Stimulated activated CD8-positive, alpha-beta memory T cell treated with anti-CD3 and anti-CD28 coated beads, Interleukin-4, amount 100 ng/mL, for 1 hour (primary cell): ENCODE measurements at places on chromosomes 2 and 18.

DNA sequence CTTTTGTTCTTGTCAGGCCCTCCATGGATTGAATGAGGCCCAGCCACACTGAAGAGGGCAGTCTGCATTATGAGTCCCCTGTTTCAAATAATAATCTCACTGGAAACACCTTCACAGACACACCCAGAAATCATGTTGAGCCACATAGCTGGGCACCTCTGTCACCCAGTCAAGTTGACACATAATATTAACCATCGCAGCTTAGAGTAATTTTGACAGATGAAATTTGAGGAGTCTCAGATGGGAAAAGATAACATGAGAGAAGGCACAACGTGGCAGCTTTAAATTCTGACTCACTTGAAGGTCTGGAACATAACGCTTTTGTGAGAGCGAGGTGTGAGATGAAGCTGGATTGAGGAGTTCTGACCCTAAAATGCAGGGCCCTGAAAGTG lies 70.9 kb upstream of the TMEM87B start:
- DNase-seq: no peak

GRCh38 chr2:48519593-48519992 lies 10.4 kb upstream of the STON1 start:
- no peak for DNase-seq

DNA sequence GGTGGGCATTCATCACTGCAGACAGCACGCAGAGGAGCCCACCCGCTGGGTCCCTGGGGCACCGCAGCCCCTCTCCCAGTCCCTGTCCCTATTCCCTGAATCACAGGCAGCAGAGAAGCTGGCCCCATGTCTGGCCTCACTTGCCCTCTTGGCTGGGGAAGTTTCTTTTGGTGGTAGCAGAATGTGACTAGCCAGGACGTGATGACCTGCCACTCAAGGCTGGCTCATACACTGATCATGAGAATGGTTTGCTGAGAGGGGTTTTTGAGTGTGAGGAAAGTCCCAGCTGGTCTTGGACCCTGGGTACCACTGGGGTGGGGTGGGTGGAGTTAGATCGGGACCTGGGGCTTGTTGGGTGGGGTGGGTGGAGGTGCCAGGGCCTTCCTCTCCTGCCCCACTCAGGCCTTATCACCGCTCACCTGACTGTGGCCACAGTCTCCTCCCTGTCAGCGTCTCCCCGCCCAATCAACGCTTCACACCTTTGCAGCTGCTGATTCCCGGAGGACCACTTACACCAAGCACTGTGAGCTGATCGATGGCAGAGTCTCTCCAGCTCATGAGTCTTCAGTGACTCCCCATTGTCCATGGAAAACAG lies 28.9 kb upstream of the FOSL2 start:
- no peak for DNase-seq

DNA sequence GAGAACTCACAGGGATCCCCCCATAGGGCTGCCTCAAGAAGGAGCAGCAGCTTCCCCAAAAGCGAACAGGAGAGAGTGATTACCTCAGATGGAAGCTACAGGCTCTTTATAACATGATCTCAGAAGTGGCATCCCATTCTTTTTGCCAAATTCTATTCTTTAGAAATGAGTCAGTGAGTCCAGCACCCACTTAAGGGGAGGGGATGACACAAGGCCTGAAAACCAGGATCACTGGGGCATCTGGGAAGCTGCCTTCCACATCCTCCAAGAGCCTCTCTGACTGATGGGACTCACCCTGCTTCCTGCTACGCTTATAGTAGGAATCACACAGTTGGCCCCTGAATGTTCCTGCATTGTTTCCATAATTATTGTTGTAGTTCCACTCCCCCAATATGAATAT lies 96.5 kb downstream of the MAPK4 start:
- DNase-seq: no peak

- DNase-seq: no peak
These were observed 82.0 kb downstream of the DCDC2C start for GRCh38 chr2:3785220-3785889.

DNA sequence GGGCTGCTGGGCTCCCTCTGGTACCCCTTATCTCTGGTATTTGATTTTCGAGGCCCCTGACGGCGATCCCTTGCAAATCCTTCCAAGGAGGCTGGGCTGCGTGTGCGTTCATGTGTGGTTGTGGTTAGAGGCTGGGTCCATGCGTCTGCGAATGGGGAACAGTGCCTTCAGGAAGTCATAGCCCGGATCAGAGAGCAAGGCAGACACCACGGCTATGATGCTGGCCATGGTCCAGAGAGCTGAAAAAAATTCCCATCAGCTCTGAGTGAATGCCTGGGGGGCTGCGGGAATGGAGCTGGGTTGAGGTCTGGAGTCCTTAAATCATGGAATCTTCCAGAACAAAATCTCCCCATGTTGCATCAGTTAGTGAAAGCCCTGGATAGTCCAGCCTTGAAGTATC lies 145.5 kb downstream of the ACKR3 start:
- DNase-seq: no peak

- no peak for DNase-seq
These were observed 63.8 kb upstream of the RTN4 start for GRCh38 chr2:55114082-55114481.

GRCh38 chr2:198098918-198099317 lies 294.5 kb downstream of the PLCL1 start:
- DNase-seq: no peak

GRCh38 chr2:63553049-63553448 lies 35.2 kb downstream of the WDPCP start:
- no peak for DNase-seq

DNA sequence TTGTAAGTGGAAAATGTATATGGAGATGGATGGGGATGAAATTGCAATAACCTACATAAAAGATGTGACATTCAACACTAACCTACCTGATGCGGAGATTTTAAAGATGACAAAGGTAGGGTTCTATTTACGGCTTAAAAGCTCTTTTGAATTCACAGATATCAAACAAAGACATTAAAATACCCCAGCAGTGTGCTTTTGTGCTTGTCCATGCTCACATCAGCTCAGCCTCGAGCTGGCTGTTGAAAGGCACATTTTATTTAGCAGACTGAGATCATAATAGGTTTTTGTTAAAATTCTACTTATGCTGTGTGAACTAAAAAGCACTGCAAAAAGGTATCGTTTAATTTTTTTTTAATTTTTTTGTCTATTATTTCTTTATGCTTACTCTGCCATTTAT lies 96.0 kb upstream of the CDCA7 start:
- no peak for DNase-seq

DNA sequence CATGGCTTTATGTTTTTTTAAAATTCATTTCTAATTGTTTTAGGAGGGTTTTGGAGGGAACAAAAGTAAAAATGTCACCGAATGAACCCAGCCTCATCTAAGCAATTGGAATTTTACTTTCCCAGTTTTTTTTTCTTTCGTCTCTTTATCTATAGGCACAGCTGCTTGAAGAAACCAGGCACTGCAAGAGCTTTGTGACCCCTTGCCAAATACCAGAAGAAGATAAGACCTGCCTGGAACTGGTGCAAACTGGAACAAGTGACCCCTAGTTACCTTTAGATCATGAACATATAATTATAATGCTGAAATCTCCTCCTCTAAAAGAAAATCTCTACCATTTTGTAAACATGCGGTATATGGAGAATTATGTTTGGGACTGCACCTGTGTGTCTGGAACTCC lies 100.9 kb downstream of the TSN start:
- DNase-seq: no peak

DNA sequence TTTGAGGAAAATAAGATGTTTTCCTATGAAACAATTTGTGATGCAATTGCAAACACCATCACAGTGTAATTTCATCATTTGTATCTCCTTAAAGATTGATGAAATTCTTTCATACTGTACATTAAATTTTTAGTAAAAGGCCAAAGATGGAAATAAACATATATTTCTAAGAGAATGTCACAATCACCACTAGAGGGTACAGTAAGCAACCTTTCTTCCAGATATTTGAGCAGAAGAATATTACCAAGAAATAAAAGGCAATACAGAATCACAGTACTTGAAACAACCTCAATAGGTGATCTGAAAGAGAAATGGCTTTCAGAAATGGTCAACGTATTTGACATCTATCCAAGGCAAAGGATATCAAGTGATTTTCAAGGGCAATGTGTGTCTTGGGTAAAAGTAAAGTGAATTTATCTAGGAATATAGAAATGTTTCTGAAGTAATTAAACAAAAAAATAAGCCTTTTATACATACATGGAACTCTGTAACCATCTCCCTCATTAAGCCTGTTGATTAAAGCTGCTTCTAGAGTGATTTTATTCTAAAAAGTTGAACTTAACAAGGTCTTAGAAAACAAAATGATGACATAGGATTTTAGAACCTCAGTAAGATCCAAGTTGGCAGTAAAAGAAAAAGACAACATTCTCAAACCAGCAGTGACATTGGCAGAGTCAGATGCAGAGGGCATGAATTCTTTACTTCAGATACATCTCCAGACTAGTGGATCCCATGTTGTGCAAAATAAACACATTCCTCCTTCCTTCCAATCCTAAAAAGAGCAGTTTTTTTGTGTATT lies 90.3 kb upstream of the SESTD1 start:
- DNase-seq: no peak

DNA sequence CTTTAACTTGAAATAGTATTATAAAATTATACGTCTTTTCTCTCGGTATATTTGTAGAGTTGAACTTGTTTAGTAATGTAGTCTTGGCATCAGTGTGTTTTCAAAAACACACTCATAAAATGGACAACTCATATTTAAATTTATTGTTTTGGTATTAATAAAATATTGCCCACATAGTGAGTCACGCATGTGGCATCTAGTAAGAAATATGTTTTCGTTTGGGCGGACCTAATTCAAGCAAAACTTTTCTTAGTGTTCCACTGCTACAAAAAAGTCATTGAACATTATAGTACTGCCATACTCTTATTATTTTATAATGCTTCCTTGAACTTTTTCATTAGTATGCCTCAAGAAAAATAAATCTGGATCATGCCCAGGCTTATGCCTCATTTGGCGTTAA lies 31.1 kb upstream of the FAM237A start:
- no peak for DNase-seq

DNA sequence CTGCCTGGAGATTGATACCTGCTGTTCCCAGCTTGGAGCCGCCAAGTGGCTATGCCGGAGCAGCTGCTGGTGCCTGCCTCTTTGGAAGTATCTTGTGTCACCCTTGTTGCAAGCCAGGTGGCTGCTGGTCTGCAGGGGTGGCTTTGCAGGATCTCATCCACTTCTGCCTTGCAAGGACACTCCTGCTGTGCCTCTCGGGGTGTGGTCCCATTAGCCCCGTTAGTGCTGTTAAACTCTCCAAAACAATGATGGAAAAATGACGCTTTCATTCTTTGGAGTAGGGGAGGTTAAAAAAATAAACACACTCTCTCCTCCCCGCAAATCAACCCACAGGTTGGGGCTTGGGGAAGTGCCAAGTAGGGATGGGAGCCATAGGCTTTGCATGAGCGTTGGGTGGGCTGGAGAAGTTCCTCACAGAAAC lies 352.8 kb downstream of the RNF144A start:
- DNase-seq: no peak

DNA sequence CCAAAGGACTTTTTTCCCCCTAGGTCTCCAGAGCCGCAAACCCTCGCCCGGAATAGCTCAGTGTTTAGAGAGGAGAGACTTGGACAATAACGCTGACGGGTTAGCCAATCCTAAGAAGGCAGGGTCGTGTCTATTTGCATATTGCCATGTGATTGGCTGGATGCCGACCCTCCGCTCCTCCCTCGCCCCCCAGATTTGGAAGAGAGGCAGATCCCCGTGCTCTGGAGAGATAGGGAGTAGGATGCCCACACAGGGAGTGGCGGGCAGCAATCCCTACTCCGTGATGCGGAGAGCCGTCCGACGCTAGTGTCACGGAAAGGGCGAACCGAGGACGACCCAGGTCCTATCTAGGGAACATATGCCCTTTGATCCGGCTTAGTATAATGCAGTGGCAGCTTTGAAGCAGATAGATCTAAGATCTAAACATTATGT lies 1.4 kb downstream of the WNT6 start:
- DNase-seq: no peak

DNA sequence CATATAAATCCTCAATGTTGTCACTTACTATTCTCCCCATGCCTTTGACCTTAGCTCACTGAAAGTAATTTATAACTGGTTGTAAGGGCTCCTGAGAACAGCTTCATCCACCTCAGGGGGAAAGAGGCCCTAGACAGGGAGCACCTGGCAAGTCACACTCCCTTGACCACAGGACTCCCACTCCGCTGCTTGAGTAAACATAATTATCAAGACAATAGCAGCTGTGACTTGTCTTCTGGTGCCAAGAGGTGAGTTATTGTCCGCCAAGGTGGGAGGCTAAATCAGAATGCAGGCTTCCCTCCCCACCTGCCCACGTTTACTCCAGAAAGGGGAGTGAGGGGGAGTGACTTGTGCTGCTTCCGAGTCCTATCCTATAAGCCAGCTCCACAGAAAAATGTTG lies 230.6 kb upstream of the LRATD1 start:
- DNase-seq: no peak

- DNase-seq: no peak
These were observed 137.0 kb downstream of the AGAP1 start for GRCh38 chr2:235630718-235631296.

GRCh38 chr2:197919487-197919886 lies 115.1 kb downstream of the PLCL1 start:
- no peak for DNase-seq

- DNase-seq: no peak
These were observed 1201.8 kb upstream of the CDH2 start for GRCh38 chr18:29378651-29379136.

- DNase-seq: no peak
These were observed 606 bp downstream of the OTOF start for GRCh38 chr2:26477126-26477910.

- DNase-seq: no peak
These were observed 827.0 kb downstream of the BCL11A start for GRCh38 chr2:59726228-59727120.

DNA sequence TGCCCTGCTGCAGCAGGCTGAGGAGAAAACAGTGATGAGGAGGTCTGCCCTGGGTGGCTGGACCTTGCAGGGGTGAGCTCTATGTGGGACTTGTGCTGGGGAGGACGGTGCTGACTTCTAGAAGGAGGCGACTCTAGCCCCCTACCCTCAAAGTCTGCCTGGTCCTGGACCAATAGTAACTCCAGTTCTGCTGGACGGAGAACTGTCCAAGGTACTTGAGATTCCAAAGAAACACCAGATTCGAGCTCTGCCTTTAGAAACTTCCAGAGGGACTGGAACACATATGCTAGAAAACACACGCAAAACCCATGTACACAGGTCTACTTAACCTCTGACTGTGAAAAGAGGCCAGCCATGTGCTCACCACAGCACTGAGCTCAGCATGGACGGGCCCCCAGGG lies 260.6 kb downstream of the TWIST2 start:
- no peak for DNase-seq

GRCh38 chr18:33729556-33729955 lies 151.5 kb downstream of the ASXL3 start:
- DNase-seq: no peak

DNA sequence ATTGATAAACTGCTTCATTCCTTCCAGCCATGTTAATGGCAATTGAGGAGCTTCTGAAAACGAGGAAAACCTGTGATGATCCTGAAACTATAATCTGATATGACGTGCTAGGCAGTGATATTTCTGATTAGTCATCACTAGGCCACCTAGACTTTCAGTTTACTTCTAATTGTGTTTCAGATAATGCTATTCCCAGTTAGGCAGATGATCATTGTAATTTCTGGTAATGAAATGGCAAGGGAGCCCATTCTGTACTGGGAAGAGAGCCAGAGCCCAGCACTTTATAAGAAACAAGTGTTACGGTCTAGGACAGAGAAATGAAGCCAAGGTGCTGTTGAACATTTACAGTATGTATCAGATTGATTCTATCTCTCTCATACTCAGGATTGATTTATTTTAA lies 106.2 kb downstream of the CPO start:
- no peak for DNase-seq

GRCh38 chr18:46418663-46419260 lies 238.3 kb downstream of the LOXHD1 start:
- no peak for DNase-seq

GRCh38 chr2:54957321-54957999 lies 92.8 kb downstream of the RTN4 start:
- no peak for DNase-seq
